ENCODE measurements at places on chromosomes 7 and 10.

- no peak for DNase-seq
Measured at GRCh38 chr10:61404751-61405150, 48.4 kb downstream of the TMEM26 start.

DNA sequence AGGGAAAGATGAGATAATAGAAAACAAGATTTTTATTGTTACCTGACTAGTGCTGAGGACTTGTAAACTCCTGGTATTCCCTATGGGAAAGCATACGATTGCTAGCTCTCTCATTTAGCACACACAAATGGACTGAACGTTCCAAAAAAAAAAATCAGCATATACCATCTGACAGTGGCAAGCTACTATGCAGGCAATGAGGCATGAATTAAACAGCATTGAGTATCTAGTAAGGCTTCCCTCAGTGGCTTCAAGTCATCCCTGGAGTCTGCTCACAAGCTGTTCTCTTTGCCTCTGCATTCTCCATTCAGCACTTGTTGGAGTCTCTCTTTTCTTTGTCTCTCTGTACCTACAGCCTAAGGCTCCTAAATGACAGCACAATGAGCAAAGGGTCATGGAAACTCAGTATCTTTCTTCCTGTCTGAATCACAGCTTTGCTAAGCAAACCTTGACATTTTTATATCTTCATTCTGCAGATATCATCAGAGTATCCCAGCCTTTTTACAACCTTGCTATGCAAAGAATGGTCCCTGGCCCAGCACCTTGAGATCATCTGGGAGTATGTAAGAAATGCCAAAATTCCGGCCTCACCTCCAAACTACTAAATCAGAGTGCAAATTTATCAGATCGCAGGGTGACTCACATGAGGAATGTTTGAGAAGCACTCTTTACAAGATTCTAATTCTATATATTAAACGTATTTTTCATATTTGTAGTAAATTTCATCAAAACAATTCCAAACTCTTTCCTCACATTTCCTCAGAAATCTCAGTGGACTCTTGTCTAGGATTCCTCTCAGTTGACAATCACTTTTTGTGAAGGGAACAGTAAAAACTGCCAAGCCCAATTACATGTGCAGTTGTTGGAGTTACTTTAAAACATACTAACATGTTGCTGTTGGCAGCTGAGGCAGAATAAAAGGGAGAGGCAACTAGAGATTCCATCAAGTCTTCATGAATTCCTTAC lies 10.8 kb upstream of the LIPA start:
- no peak for DNase-seq

DNA sequence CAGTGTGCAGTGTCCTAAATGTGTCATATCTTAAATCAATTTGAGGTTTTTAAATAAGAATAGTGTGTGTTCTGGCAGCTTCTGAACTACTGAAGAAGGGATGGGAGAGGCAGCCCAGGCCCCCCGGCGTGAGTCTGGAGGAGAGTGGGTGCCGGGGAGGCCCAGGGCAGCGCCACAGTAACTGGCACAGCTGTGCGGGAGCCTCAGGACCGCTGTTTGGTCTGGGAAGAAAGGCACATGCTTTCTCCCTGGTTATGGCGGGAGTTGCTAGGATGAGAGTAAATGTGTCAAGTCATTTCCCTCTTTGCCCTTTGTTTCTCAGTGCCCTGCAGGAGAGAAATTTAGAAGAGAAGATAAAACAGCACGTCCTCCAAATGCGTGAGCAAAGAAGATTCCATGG lies 31.9 kb upstream of the PWWP2B start:
- no peak for DNase-seq

DNA sequence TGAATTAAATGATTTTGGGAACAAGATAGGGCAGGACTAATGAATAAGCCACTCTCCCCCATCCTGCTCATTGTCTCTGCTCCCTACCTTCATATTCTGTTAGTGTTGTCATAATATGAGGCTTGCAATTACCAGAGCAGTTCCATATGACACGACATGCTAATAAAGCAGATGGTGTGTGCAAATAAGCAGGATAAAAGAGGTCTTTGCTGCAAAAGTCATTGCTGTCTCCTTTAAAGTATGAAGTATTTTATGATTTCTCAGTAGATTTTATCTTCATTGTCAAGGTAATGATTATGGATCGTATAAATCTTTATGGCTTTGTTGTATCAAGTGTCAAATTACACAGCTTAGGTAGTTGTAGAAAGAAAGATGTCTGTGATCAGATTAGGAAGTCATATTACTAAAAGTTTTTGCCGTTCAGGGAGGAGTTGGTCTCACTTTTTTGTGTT lies 114.8 kb downstream of the SDK1 start:
- DNase-seq, result no peak

DNA sequence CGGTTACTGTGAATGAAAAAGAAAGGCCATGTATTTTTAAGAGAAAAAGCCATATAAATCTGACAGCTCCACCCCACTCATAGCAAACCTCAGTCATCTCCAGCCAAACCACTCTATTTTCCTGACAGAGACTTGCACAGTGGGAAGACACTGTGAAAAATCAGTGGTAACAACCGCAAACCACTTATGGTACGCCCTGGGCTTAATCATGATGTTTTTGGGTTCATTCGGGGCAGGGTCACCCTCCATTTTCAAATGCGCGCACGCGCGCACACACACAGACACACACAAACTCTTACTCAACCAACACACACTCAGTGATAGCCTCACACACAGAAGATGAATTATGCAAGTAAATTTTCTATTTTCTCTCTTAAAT lies 82.1 kb upstream of the HPS1 start:
- DNase-seq, result no peak

DNA sequence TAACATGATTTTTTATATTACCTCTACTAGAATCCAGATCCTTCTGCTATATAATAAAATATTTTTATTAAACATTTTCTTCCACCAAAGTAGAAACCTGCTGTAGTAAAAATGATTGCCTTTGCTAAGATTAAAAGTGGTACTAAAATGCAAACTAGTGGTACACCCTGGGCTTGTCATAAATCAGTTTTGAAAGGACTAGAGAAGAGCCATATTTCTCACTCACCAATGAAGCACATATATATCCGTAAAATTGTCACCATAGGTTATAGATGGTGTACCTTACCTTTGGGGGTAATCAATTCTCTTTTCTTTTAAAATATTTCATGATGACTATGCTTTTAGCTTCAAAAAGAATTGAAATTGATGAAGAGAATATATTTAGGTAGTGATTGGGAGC lies 253.0 kb upstream of the SLC26A5 start:
- no peak for DNase-seq

DNA sequence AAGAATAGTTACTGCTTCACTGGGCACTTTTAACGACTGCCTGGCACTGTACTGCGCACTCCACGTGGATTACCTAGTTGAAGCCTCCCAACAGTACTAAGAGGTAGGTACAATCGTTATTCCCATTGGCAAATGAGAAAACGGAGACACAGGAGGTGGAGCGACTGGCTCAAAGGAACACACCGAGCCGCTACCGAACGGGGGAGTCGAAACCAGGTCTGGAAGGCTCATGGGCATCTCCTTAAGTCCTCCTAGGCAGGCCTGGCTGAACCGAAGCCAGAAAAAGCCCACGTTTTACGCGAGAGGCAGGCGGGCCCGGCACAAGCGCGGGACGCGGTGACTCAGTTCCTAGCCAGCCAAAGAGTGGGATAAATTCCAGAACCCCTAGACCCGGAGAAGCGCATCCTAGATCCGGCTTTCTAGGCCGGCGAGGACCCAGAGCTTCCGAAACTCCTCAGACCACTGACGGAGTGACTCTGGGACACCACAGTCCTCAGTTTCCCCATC lies 472 bp downstream of the PDAP1 start:
- peak; percentile 63 for DNase-seq

GRCh38 chr7:128919881-128920799 lies 9.6 kb upstream of the KCP start:
- DNase-seq, result no peak

GRCh38 chr10:96703358-96703757 lies 17.0 kb downstream of the PIK3AP1 start:
- peak; percentile 43 for DNase-seq

- DNase-seq, result no peak
Measured at GRCh38 chr10:118672153-118672552, 76.7 kb upstream of the PRLHR start.

GRCh38 chr7:114856625-114857024 lies 65.3 kb upstream of the MDFIC start:
- no peak for DNase-seq

DNA sequence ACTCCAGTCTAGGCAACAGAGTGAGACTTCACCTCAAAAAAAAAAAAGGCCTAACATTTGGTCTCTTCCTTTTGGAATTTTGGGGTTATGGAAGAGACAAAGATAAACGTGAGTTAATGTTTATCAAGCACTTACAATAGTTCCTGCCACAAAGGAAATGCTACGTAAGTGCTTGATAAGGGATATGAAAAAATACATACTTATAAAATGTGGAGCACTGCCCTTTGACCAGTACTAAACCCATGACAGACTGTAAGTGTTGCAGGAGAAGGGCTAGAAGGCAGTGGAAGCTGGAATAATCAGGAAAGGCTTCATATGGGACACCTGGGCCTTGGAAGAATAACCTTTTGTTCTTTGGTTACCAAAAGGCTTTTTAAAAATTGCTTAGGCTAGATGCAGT lies 25.5 kb downstream of the TMEM248 start:
- DNase-seq, result no peak

DNA sequence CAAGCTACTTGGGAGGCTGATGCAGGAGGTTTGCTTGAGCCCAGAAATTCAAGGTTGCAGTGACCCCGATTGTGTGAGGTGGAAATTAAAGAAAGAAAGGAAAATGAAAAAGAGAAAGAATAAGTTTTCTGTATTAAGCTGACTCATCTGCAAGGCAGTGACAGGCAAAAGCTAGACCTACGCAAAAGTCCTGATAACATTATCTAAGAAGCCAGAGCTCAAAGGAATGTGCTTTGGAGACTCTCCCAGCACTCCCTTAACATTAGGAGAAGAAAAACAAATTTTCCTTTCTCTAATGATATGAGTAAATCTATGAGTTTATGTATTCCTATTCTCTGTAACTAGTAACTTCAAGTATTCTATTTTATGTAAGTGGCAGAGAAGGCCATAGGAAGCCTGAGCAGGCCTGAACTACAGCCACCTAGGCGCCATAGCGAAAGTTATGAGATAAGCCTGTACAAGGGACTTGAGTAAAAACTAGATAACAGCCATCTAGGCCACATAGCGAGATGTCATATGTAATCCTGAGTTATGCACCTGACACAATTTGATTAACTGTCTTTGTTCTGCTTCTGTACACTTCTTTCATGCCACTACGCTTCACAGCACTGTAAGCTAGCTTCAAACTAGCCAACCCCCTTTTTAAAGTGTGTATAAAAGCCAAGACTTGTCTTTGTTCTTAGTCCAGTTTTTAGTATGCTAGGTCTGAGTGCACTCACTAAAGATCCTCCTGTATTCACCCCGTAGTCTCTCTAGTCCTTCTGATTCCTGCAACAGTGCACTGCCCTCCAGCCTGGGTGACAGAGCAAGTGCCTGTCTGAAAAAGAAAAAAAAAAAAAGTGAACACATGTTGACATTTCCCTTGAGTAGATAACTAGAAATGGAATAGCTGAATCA lies 9.4 kb upstream of the ZWINT start:
- DNase-seq, result peak; percentile 42

- no peak for DNase-seq
Measured at GRCh38 chr10:69750011-69750373, 51.7 kb upstream of the COL13A1 start.

GRCh38 chr10:978826-979421 lies 9.3 kb upstream of the GTPBP4 start:
- DNase-seq, result peak; percentile 29

- no peak for DNase-seq
Measured at GRCh38 chr10:89377705-89378637, at the start of gene IFIT1B. Gene IFIT1B, plus strand, starts transcription at chr10:89378056. Its CDS starts 80 bp downstream, at chr10:89378136.

DNA sequence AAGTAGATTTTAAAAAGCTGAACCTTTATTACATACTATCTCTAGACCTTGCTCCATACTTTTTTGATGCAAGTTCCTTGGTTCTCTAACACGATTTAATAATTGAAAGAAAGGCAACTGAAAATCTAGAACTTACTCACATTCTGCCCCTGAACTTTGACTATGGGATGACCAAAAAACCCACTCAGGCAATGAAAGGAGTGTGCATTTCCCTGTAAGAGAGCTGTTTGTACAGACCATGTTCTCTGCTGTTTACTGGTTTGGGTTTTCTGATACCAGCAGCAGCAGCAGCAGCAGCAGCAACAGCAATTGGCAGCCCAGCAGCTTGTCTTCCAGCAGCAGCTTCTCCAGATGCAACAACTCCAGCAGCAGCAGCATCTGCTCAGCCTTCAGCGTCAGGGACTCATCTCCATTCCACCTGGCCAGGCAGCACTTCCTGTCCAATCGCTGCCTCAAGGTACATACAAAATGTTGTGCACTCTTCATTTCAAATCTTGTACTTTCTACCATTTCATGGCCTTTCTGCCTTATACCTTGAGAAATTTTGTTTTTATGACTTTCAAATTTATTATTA lies 216.7 kb downstream of the FOXP2 start:
- no peak for DNase-seq

DNA sequence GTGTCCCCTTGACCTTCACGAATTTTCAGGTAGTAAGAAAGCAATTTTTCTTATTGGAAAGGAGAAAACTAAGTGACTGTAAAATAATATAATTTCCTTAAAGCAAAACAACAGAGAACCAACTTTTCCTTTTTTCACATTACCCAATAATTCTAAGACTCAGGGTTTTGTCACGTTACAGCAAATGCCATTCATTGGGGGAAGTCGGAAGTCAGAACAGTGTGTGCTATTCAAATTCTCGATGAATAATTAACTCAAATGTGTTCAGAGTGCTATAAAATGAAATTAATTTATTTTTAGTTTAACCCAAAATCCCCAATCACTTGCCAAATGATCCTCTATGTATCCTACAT lies 40.0 kb downstream of the DIP2C start:
- DNase-seq, result no peak

GRCh38 chr10:110858297-110858934 lies 13.3 kb upstream of the PDCD4 start:
- DNase-seq, result peak; percentile 37

DNA sequence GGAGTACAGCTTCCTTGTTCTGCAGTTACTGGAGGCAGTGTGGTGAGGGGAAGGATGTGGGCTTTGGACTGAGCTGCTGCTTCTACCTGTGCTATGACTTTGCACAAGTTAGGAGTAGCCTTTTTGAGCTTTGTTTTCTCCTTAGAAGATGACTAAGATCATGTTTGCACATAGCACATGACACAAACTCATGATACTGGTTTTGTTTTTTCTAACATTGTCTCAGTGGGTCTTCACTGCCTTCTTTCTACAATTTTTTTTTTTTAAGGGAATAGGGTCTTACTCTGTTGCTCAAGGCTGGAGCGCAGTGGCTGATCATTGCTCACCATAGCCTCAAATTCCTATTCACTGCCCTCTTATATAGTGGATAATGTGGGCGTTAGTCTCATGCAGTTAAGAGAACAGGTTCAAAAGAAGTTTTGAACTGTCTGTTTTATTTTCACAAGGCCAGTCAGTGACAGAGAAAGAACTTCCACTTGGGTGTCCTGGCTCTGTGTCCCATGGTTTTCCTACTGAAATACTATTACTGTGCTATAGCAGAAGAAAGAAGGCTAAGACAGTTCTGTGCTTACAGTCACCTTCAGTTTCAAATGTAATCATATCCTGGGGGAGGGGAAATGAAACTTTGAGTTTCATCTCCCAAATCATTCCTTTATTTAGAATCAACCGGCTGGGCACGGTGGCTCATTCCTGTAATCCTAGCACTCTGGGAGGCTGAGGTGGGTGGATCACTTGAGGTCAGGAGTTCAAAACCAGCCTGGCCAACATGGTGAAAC lies 72.0 kb downstream of the KAT6B start:
- peak; percentile 44 for DNase-seq
